ENCODE measurements at places on chromosomes 1 and 21.

- no peaks in the 10 kb centered on the region for H3K36me3 ChIP-seq
- no peak overlapping the region for H3K27ac ChIP-seq
- H3K4me1 ChIP-seq: peaks cover 14% of the 10 kb centered on the region
- H3K4me3 ChIP-seq: no peak overlapping the region
- H3K27me3 ChIP-seq: no peaks in the 10 kb centered on the region
- DNase-seq: no peak
Observed at GRCh38 chr1:192474080-192474683, 101.4 kb upstream of the RGS1 start.

DNA sequence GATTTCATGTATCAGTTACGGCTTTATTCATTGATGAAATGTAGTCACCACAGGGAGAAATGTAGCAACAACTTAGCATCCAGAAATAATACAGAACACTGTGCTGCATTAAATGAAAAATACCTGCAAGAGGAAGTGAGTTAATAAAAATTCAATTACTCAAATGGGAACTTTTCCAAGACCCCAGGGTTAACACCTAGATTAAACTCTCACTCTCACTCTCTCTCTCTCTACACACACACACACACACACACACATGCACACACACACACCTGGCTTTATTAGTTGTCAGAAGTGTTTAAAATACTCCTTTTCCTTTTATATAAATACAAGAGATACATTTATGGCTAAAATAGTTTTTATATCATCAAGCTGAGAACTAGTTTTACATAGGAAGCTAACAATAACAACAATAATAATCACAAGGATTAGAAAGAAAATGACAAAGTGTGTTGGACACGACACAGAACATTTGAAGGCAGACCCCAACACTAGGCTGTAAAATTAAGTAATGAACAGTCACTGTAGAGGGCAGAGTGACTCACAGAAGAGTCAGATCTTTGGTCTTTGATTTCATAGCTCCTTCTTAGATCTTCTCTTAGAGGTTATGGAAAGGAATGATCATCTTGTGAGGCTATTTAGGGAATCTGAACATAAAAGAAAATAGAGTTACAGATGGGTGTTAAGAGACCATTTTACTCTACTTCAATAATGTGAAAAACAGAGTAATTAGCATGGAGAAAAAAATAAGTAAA is 1266.0 kb upstream of the ADGRL2 start:
- DNase-seq: no peak
- H3K27me3 ChIP-seq: no peaks in the 10 kb centered on the region
- H3K4me1 ChIP-seq: no peaks in the 10 kb centered on the region
- H3K4me3 ChIP-seq: no peak overlapping the region
- H3K36me3 ChIP-seq: no peaks in the 10 kb centered on the region

GRCh38 chr1:73161418-73161817 is 879.1 kb upstream of the NEGR1 start:
- H3K36me3 ChIP-seq: no peaks in the 10 kb centered on the region
- H3K4me1 ChIP-seq: no peaks in the 10 kb centered on the region
- H3K27ac ChIP-seq: no peak overlapping the region
- no peak for DNase-seq
- H3K4me3 ChIP-seq: no peak overlapping the region

DNA sequence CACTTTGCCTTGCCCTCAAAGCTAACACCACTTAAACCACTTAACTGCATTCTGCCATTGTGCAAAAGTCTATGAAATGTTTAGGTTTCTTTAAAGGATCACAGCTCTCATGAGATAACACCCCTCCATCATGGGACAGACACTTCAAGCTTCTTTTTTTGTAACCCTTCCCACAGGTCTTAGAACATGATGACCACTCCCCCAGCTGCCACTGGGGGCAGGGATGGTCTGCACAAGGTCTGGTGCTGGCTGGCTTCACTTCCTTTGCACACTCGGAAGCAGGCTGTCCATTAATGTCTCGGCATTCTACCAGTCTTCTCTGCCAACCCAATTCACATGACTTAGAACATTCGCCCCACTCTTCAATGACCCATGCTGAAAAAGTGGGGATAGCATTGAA is 7.7 kb downstream of the ADAMTS1 start:
- H3K4me3 ChIP-seq: no peak overlapping the region
- peaks cover 25% of the 10 kb centered on the region for H3K36me3 ChIP-seq
- H3K27me3 ChIP-seq: no peaks in the 10 kb centered on the region
- peaks cover 57% of the 10 kb centered on the region for H3K4me1 ChIP-seq

GRCh38 chr21:43779660-43780059 is 3.6 kb upstream of the CSTB start:
- no peak overlapping the region for H3K4me3 ChIP-seq
- no peak for DNase-seq
- no peak overlapping the region for H3K27ac ChIP-seq

DNA sequence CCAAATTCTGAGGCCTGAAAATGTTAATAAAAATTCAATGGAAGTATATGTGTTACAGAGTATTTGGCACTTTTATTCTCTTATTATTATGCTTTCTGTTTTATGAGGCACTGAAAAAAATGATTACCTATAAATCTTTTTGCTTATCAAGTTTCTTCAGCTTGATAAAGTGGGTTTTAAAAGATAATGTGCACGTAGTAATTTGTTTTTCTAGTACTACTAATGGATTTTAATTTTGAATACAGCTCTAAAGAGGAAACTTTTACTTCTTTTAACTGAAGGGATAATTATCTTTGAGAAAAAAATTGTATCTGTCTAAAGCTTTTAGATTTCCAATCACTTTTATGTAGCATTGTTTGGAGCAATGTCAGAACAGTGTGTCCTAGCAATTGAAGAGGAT is 211.4 kb upstream of the L1TD1 start:
- DNase-seq: no peak
- no peaks in the 10 kb centered on the region for H3K36me3 ChIP-seq
- no peak overlapping the region for H3K27ac ChIP-seq
- H3K4me3 ChIP-seq: no peak overlapping the region
- no peaks in the 10 kb centered on the region for H3K27me3 ChIP-seq
